Thymus (tissue), 14 donors: ENCODE measurements at places on chromosomes 12 and 14.

DNA sequence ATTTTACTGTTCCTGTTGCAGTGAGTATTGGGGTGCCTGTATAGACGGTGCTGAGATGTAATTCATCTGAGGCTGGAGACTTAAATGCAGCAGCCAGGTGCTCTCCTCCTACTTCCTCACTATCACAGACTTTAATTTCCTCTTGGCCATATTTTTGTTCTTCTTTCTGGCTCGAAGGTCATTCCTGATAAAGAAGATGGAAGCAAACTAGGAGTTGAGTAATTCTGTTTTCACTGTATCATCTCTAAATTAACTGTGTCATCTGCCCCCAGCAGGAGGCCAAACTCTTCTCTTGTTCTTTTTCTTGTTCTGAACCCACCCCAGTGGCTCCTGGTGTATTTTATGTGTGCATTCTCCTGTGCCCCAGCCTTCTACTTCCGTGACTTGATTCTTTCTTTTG is 141.7 kb upstream of the ARHGAP5 start:
- no peak for DNase-seq

DNA sequence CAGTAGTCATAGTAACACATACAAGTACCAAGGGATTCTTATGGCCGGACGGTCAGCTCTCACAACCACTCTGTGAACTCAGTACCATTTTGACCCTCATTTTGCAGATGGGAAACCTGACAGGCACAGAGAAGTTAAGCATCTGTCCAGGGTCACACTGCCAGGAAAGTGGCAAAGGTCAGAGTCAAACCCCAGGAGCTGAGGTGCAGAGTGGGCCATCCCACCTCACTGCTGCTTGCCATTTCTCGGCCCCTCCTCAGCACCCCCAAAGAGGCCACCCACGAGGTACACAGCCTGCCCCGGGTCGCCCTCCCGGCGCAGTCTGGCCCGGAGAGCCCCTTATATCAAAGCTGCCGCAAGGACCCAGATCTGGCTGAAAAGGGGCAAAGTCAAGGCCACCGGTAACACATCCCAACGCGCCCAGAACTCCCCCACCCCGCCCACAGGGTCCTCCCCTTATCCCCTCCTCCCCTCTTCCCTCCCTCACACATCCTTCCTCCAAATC is 1.7 kb downstream of the NCOR2 start:
- DNase-seq: no peak

DNA sequence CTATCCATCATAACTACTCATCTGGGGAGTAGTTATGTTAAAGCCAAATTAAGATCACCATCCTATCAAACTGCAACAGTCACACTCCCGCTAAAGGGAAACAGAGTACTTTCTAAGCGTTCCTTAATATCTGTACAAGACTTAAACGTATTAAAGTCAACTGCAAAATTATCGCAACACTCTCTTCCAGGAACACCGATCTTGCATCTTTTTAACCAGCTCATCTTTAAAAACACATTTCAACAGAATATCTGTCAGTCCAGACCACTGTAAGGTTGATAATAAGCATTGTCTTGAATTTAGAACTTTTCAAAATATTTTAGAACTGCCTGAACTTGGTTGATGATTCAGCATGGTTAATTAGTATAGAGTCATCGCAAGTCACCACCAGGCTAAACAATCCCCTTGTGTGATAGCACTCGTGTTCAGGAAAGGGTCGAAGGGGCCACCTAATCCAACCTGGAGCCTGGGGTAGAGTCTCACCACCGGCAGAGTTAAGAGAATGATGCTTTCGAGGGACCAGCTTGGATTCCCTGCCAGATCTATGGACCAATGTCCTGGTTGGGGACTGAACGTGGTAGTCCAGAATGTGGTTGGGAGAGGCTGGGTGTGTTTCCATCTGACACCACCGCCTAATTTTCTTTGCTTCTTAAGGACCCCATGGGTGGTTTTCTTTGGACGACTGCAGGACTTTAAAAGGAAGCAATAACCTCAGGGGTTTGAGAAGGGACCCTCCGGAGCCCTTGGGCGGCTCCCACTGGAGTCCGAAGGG is 890 bp downstream of the SPTLC2 start:
- peak; percentile 15 for DNase-seq

GRCh38 chr12:7369274-7369729 is 65.4 kb downstream of the ACSM4 start:
- DNase-seq: no peak

- DNase-seq: no peak
Measured at GRCh38 chr12:26429070-26429691, 233.8 kb downstream of the SSPN start.

DNA sequence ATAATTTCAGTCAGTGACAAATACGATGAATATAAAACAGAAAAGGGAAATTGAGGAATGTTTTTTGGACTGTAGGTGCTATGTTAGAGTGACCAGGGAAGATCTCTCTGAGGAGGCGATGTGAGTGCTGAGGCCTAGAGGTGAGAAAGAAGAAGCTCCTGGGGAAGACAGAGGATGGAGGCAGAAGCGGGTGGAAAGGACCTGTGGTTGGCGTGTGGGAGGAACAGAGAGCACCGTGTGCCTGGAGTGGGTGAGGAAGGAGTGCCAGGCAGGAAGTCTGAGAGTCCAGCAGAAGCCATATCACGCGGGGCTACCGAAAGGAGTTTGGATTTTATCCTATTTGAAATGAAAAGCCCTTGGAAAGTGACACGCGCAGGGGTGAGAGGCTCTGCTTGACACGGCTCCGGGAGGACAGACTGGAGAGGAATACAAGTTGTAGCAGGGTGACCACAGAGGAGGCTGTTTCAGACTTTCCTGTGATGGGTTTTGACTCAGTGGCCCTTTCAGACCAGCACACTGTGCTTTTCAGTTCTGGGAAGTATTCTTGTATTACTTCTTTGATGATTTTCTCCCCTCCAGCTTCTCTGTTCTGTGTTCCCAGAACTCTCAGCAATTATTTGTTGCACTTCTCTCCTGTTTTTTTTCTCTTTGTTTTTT is 96.9 kb downstream of the VRK1 start:
- DNase-seq: no peak

- no peak for DNase-seq
Measured at GRCh38 chr12:114063435-114063834, 97.3 kb upstream of the RBM19 start.
